ENCODE measurements at places on chromosomes 2 and 18.

DNA sequence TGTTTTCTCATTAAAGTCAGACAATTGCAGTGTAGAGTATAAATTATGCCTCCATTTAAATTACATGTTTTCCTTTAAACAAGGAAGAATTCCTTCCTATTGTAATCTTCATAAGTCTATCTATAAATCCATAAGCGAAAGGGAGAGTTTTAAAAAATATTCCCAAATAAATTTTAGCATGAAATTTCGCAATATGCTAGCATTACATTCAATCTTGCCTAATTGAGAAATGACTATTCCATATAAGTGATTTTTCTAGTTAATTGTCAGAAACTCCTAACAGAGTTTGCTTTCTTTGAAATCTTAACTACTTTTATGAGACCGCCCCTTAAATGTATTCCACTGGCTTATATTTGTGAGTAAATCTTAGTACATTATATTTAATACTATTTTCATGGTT lies 133.1 kb upstream of the CRIM1 start:
- DNase-seq: no peak

- DNase-seq: no peak
These were observed 136.7 kb downstream of the EML6 start for GRCh38 chr2:54859997-54860701.

DNA sequence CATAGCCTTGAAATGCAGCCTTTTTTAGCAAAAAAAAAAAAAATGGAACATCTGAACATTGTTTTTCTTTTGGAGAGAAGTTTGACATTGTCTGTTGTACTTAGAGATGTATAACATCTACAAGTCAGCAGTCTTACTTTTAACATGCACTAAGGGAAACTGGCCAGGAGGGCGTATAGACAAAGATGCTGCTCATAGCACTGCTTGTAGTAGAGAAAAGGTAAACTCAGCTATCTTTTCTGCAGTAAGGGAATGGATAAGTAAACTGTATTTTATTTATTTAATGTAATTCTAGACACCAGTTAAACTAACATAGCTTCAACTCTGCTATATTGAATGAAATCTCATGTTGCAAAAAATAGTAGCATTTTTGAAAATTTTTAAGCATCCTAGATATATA lies 489.6 kb downstream of the PTPRM start:
- DNase-seq: no peak

DNA sequence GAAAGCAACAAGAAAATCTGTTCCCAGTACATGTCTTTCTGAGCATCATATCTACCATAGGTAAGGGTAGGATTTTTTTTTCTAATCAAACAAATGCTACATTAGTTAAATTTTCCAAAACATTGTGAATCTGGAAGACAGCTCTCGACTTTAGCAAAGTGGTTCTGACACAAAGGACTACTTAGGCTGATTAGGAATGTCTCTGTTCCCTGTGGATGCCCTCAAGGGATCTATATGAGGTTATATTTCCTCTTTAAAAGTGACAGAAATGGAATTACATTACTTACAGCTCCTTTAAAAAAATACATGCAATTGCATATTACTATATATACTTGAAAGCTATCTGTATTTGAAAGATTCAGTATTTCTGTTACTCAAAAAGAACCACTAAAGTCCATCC lies 15.4 kb downstream of the NYAP2 start:
- DNase-seq: no peak

DNA sequence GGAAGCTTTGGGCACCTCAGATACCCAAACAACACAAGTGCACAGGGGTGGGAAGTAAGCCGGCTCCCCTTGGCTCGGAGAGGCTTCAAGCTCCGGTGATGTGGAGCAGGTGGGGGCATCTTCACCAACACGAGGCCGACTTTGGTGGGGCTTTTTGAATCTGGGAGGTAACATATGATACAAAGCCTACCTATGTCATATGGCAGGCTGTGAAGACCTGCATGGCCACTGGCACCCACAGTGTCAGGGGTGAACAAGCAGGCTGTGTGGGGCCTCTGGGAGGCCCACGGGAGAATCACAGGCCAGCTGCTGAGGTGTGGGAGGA lies 109.0 kb downstream of the EIPR1 start:
- no peak for DNase-seq

GRCh38 chr2:28801726-28802125 lies 8.9 kb upstream of the SPDYA start:
- DNase-seq: no peak

DNA sequence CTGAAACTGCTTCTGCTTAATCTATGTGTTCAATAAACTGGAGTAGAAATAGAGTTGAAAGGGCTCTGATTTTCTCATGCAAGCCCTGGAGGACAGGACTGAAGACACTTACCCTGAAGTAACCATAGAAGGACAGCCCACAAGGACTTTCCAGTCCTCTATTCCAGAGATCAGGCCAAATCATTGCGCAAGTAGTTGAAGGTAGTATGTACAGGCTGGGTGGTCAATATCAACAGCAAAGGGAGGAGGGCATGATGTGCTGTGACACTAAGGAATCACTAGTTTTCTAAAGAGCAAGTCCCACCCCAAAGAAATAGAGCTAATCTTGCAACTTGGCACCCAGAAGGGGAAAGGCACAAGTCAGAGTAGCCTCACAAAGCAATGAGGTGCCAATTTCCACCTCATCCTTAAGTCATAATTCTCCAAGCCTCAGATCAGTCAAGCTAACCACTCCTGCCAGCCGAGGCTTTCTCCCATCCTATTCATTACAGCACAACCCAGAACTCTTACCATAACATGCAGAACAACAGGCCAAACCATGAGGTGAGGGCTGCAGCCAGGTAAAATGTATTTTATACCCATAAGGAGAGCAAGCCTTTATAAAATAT lies 533.5 kb downstream of the TNS1 start:
- no peak for DNase-seq

DNA sequence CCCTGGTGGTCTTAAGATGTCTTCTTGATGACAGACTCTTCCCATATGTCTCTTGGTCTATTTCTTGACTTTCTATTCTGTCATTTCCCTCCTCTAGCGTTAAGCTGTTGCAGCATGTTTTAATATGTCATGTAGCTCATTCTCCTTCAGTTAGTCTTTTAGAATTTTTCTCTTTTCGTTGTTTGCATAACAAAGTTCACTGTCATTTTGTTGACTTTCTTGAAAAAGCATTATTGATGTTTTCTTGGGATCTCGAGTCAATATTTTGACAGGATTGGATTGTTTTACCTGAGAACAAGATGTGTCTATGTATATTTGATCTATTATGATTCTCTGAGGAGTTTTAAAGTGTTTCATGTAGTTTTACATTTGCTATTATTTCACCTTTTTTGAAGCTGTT lies 24.8 kb downstream of the SOCS6 start:
- no peak for DNase-seq

GRCh38 chr2:109208951-109209335 lies 79.9 kb downstream of the SH3RF3 start:
- no peak for DNase-seq

DNA sequence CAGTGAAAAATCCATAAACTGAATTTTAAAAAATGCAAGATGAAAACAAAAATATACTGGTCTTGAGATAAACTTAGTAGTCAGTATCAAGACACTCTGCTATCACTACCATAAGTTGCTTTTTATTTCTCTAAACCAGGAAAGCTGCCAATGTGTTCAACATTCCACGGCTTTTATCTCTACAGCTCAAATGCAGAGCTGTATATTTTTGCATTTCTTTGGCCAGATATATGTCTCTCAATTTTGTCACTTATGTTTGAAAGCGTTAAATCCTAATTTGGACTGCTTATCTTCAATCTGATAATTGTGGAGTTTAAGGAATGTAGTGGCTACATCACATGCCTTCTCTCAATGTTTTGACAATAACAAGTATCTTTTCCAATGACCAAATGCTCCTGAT lies 609.5 kb downstream of the EPHA4 start:
- DNase-seq: no peak

DNA sequence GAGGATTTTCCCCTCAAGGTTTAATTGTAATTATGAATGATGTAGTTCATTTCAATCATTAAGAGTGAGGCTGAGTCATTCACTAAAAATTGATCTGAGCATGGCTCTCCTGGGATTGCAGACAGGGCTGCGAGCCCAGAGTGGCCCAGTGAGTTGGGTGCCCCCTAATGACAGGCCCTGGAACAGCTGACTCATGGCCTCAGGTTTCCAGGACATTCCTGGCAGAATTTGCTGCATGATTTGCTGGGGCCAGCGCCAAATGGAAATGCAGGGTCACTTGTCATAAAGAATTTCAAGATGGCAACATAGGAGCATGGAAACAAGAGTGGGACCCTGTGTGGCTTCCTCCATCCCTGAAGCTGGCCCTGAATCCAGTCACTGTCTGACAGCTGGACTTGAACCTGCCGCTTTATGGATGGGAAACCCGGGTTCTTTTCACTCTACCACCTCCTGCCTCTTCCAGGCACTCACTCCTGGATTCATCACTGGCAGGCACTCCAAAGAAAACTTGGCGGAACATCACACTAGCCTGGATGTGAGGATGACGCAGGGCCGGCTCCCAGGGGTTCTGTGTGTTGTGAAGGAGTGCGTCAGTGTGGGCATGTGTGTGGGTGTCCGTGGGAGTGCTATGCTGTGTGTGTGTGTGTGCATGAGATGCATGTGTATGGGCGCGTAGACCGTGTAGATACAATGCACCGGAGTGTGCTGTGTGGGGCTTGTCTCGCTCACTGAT lies 15.2 kb downstream of the OTOF start:
- no peak for DNase-seq

DNA sequence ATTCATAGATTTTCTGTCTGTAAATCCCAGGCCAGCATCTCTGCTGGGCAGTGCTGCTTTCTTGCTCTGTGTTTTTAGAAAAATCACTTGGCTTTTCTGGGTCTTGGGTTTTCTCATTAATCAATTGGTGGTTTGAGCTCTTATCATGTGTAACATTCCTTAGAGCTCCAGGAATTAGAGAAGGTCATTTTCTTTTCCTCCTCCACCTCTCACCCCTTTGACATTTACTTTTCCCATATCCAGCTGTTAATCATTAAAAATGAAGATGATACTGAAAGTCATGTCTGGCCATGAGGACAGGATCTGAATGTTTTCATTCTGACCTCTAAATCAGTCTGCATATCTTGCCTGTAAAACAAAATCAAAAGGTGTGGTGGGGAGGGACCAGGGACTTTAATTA lies 111.0 kb downstream of the LRRTM1 start:
- no peak for DNase-seq

- no peak for DNase-seq
These were observed 20.2 kb downstream of the TTC21B start for GRCh38 chr2:165933211-165933910.

DNA sequence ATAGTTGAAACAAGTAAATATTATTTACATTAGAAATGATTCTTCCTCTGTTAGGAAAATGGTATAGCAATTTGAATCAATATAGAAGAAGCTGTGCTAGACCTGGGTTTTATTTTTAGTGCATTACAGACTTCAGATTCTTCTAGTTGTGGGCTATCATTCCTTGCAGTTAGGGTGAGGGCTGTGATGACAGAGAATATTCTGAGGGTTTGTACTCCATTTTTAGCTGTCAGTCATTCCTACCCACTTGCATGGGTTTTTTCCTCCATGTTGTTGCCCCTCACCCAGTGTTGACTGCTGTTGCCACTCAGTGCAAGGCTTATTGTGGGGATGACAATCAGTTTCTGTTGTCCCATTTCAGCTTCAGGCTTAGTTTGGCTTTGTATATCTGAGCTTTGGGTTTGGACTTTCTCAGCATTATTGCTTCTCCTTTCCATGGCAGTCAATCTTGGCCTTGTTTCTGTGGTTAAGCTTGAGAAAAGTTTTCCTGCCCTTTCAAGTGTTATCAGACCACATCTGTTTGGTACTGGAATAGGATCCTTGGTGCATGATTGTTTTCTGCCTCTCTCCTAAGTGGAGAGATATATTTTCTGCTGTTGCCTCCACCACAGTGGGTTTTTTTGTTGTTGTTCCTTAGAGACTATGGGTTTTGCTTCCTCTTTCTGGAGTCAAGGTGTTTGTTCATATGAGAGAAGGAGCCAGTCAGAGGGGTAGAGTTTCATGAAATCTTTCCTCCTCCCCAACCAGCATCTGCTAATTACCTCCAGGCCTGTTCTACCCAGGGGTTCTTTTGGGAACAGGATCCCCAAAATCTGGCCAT lies 312.7 kb upstream of the CWC22 start:
- DNase-seq: peak; percentile 1

DNA sequence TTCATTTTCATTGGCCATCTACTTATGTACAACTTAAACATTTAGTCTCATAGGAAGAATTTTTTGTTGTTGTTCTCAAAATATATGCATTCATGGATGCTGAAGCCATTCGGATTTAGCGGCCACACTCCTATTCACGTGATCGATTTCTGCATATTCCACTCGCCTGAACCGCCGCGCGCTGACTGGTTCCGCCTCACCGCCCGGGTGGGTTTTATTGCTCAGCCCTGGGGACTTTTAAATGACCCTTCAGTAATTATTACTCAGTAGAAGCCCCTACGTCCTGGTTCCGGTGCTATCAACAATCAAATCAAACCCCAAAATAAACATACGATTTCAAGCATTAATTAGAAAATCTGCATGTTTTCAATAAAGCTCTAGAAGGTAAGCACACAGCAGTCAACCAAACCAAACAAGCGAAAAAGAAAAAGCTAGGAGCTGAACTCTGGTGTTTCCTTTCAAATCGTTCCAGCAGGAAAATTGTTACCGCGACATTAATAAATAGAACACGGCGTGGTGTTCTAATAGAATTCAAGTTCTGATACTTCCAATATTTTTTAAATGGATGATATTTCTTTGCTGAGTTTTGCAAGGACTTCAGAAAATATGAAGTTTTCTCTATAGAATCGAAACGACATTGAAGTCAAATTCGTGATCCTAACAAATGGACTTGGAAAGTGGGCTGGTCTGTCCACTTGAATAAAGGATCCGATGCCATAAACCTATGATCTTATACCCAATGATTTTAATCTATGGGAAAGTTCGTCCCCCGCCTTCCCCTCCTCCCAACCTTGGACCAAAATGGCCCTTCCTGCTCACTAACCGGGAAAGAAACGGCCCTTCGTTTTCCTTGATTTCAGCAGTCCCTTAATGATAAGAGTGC lies 9.3 kb downstream of the PAX3 start:
- no peak for DNase-seq

DNA sequence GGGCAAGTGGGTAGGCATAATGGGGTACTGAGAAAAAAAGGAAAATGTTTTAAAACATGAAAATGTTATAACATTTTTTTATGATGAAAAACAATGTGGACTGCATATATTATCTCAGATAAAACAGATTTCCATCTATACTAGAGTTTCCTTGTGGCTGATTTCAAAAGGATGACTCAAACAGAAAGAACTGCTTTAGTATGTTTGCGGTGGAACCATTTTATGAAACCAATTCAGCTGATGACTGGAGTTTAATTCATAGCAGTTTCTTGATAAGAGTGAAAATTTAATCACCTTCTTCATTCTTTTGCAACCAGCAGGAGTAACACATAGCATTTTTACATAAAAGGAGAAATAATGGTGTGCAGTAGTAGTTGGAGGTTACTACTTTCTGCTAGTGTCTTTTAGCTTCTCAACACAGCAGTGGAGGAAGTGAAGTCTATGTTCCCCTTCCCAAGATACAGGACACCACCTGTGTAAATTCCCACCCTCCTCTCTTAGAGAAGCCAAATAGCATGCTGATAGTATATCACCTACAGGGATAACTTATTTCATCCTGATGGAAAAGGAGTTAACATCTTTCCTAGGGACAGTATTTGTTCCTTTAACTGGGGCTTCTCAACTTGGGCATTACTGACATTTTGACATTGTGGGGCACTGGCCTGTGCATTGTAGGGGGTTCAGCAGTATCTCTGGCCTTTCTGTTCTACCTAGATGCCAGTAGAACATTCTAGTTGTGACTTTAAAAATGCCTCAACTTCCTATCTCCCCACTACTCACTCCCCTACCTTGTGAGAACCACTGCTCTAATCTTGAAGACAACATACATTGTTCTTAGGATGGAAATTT lies 29.9 kb downstream of the PELI1 start:
- DNase-seq: no peak
